RPMI7951 (cell line): ENCODE measurements at places on chromosomes 4 and X. TPM values are rescaled to one million over a fixed set of nuclear protein-coding genes. Genes with fewer than 3 reads are reported as not detected.

Gene FANCB
- total RNA-seq: 13.1 and 16.2 TPM in 2 replicates

Gene MAGEA3
- total RNA-seq: 93.5 and 116 TPM in 2 replicates

DNA sequence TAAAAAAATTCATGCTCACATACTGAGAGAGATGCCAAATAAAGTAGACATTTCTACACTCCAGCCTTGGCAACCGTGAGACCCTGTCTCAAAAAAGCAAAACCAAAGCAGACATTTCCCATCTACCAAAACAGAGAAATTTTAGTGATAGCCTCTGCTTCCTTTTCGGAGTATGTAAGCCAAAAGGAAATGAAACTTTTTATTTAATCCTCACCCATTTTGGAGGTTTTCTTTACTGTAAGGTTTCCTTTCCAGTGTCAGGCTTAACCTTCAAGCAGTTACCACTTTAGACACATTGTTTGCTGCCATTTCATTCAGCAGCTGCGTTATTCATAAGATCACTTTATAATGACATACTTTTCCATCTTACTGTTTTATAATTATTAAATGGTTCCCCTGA, 15.9 kb downstream of the ADD1 start:
- DNase-seq: no peak

GRCh38 chr4:184845367-184846021, 19.7 kb upstream of the ACSL1 start:
- peak; percentile 84 for DNase-seq

- DNase-seq: no peak
These were observed 609.3 kb downstream of the IL1RAPL1 start for GRCh38 chrX:29196501-29196900.

- DNase-seq: no peak
These were observed 2.4 kb downstream of the MGST2 start for GRCh38 chr4:139668036-139668435.

GRCh38 chr4:110668463-110669235, 45.8 kb upstream of the PITX2 start:
- no peak for DNase-seq

- no peak for DNase-seq
These were observed 44.8 kb downstream of the RBPJ start for GRCh38 chr4:26365537-26366150.

GRCh38 chr4:92812652-92813051, 508.9 kb downstream of the GRID2 start:
- no peak for DNase-seq

DNA sequence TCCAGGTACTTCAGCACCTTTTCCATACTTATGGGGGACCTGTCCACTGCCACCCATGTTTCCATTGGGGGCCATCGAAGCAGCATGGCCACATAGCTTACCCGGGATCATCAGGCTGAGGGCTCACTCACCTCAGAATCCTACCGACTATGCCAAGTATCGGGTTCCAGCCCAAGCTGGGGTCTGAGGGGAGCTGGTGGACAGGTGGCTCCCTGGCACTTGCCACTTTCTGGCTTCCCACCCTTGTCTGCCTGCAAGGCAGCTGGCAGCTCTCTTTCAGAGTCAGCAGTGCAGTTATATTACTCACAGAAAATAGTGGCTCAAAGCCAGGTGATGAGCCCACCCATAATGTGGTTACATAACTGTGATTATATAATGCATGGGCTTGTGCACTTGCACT, 1153.8 kb downstream of the STIM2 start:
- DNase-seq: no peak

- DNase-seq: no peak
These were observed 57.6 kb upstream of the PRDM8 start for GRCh38 chr4:80139671-80140070.
